ENCODE measurements at places on chromosomes 16 and 17.

DNA sequence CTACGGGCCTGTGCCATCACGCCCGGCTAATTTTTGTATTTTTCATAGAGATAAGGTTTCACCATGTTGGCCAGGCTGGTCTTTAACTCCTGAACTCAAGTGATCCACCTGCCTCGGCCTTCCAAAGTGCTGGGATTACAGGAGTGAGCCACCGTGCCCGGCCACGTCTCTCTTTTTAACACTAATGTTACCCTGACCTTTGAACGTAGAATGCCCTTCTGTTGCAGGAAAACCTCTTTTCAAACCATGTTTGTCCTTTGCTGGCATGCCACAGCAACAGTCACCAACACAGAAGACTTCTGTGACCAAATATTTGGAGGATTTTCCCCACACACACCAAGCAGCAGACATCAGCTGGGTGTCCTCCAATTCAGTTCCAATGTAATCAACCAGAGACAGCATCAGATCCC lies 7.8 kb upstream of the HSD17B1 start:
- DNase-seq: no peak

- DNase-seq: no peak
Measured at GRCh38 chr16:68450741-68451255, 2.5 kb upstream of the SMPD3 start.

GRCh38 chr17:31488264-31488981 lies 96.9 kb downstream of the RAB11FIP4 start:
- no peak for DNase-seq

DNA sequence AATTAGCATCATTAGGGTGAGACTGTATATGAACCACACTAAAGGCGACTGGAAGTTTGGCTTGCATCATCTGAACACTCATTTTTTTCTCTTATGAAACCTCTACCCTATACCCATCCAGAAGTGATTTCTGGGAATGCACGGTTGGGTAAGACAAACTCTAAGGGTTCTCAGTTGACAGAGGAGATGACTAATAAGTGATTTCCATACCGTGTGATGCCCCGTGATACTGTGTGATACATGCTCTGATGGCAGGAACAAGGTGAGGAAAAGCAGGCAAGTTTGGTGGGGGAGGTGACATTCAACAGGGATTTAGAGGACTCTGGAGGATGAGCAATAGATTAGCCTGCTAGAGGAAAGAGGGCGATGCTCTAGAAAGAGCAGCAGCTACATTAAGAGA lies 156.4 kb upstream of the CCL2 start:
- no peak for DNase-seq
